ENCODE measurements at places on chromosomes 1 and 21. TPM values are rescaled to one million over a fixed set of nuclear protein-coding genes. Genes with fewer than 3 reads are reported as not detected.

The ATP6V1G3 gene
- total RNA-seq, result not detected

The PTGS2 gene
- total RNA-seq, result 0.80 TPM

The ACKR1 gene
- 17.6 TPM for total RNA-seq

The NUDT17 gene
- total RNA-seq, result 1.7 TPM

The CACNA1S gene
- not detected for total RNA-seq

The TCHHL1 gene
- not detected for total RNA-seq

The ZNF683 gene
- not detected for total RNA-seq

The SYCP1 gene
- total RNA-seq, result not detected

The TRIM17 gene
- 1.3 TPM for total RNA-seq

The INSRR gene
- not detected for total RNA-seq
